ENCODE measurements at places on chromosomes 13 and 19. TPM values are rescaled to one million over a fixed set of nuclear protein-coding genes. Genes with fewer than 3 reads are reported as not detected.

The ATP4B gene
- polyA plus RNA-seq: 0.04 TPM

The FFAR1 gene
- polyA plus RNA-seq: not detected

The ZNF790 gene
- polyA plus RNA-seq: 7.5 TPM

The MEIOSIN gene
- 0.01 TPM for polyA plus RNA-seq

The KLK14 gene
- polyA plus RNA-seq: 0.20 TPM

DNA sequence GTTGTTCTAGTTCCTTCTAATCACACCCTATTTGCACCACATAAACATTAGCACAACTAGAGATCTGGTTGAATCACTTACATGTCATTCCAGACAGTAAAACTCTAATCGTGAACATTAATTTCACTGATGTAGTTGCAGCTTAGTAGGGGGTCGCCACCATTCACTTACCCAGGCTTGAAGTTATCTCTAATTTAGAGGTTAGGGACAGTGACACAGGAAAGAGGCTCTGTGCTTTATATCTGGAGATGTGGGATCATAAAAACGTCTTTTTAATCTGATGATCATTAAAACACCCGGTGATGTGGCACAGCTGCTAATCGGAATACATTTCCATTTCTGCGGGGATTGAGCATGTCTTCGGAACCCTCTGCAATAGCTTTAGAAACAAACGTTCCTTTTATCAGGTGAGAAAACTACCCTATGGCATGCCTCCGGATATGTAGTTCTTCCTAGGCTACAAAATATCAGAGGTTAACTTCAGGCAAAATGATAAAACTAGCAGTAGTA, 523.0 kb downstream of the MYO16 start:
- DNase-seq: no peak

DNA sequence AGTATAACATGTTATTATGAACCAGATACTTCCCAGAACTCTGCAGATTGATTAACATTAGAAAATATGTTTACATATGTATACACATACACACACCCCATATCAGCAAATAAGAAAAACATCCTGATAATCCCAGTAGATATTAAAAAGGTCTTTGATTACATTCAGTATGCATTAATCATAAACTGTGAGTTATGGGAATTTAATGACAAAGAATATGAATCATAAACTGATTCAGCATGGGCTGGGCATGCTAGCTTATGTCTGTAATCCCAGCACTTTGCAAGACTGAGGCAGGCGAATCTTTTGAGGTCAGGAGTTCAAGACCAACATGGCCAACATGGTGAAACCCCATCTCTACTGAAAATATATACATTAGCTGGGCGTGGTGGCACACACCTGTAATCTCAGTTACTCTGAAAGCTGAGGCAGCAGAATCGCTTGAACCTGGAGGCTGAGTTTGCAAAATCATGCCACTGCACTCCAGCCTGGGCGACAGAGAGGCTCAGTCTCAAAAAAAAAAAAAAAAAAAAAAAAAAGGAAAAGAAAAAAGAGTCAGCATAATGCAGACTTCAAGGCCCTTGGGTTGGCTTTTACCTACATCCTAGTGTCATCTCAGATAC, 581.9 kb upstream of the PRR20A start:
- no peak for DNase-seq

GRCh38 chr13:19068691-19069090, 112.9 kb downstream of the TUBA3C start:
- no peak for DNase-seq

GRCh38 chr19:35673121-35673804, 6.9 kb downstream of the UPK1A start:
- no peak for DNase-seq

- no peak for DNase-seq
Observed at GRCh38 chr13:105830821-105831220, 704.6 kb downstream of the EFNB2 start.

DNA sequence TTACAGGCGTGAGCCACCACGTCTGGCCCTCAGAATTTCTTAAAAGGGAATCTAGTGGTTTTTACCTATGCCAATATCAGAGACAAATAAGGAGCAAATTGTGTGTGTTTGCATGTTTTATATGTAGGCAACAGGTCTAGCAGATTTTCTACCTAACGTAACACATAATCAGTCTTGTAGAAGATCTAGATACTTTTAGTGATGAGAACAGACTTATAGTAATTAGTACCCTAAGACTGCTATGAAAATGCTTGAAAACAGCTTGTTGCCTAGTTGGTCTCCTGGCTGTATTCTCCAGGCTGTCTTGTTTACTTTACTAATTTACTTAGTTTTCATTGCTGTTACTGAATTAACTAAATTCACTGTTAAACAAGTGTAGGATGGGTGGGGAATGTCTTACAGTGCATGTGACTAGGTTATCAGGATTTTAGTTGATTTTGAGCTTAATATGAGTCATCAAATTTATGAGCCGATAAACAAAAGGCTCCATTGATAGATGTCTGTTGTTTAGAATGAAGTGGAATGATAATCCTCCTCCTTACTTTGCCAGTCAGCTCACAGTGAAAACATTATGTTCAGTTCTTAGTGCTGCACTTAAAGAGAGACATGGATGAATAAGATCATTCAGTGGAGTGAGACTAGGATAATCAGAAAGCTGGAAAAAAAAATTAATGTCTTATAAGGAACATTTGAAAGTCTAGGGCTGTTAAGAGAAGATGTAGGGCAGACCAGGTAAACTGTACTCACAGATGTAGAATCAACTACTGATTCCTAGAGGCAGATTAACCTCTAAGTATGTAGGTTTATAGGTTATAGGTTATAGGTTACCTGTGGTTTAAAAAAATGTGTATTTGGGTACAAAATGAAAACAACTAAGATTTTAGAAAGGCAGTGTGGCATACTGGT, 22.4 kb downstream of the GTF2F2 start:
- no peak for DNase-seq

- DNase-seq: no peak
Observed at GRCh38 chr19:467554-467953, 6.7 kb upstream of the SHC2 start.

DNA sequence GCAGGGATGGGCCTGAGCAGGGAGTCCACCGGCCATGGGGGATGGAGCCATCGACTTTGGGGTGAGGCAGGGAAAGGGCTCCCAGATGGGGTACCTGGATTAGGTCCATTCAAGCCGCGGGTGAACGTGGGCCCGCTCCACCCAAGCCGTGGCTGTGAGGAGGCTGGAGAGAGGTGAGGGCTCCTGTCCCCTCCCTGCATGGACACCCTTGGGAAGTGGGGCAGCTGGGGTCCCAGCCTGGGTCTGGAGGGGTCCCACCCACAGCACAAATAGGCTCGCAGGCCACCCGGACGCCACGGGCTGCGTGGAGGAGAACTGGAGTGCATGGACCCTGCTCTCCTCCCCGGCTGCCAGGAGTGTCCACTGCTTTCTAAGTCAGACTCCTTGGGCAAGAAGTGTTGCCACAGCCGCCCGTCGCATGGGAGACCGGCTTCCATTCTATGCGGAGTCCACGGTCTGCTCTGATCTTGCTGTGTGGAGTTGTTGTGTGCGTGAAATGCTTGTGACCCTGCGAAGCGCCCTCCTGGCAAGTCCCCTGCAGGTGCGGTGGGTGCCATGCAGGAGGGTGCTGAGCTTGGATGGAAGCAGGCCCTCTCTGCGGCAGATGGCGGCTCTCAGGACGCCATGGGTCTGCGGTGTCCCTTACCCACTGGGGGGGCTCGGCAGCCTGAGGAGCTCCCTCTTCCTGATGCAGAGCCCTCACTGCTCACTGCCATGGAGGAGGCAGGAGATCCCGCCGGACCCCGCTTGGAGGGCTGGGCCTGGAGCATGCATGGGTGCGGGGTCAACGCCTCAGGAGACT, 2.0 kb downstream of the DAZAP1 start:
- DNase-seq: no peak

DNA sequence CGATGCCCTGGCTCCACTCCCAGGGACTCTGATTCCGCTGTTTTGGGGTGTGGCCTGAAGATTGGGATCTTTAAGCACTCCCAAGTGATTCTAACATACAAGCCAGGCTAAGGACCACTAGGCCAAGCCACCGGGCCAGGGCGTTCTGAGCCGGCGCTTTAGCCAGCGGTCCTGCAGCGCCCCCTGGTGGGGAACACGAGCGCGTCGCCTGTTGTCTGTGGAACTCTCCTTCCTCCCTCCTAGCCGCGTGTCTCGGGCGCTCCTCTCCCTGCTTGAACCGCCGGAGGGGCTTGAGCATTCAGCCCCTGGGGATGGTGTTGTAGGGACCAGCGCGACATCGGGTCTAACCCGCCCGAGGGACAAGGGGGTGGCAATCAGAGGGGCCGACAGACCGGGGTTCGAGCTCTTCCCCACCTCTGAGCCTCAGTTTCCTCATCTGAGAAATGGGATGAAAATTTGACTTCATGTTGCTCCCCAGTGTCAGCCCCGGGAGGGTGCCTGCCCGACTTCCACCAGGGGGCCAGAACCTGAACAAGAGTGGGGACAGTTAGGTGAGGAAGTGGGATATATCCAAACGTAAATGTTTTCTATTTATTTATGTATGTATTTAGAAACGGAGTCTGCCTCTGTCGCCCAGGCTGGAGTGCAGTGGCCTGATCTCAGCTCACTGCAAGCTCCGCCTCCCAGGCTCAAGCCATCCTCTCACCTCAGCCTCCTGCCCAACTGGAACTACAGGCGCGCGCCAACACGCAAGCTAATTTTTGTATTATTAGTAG, 18.0 kb upstream of the PNMA8B start:
- DNase-seq: peak; percentile 82

- DNase-seq: no peak
Observed at GRCh38 chr13:102907886-102908515, 62.2 kb downstream of the ERCC5 start.

Data from psoas muscle (tissue), 8 donors.